ENCODE measurements at places on chromosomes 12 and 14.
A peak's percentile ranks its signal among the peaks of the same experiment; 100 is the strongest.

GRCh38 chr12:94109160-94109559 lies 39.2 kb upstream of the PLXNC1 start:
- peak; percentile 68 for DNase-seq

DNA sequence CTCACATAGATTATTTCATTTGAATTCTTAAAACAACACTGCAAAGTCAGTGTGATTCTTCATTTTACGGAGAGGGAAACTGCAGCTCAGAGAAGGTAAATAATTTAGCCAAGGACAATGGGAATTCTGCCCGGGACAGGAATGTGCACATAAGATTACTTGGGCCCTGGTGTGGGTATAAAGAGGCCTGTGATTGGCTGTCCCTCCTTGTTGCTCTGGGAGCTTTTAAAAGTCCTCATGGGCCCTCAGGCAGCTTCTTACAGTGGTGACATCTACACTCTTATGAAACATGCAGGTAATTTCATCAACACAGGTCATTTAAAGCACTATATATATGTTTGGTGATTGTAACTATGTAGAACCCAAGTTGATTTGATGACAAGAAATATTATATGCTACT lies 100.3 kb downstream of the ESR2 start:
- no peak for DNase-seq

GRCh38 chr12:69545081-69545480 lies 40.2 kb upstream of the CCT2 start:
- DNase-seq, result no peak

- DNase-seq, result no peak
Observed at GRCh38 chr12:131622422-131622955, 88.4 kb upstream of the SFSWAP start.

All from activated T-cell treated with anti-CD3 and anti-CD28 coated beads, Interleukin-2, amount 50 U/mL, for 48 hours (primary cell).